ENCODE measurements at places on chromosomes 4 and X.

GRCh38 chrX:56805399-56805798 lies 76.4 kb downstream of the NBDY start:
- no peak for DNase-seq

DNA sequence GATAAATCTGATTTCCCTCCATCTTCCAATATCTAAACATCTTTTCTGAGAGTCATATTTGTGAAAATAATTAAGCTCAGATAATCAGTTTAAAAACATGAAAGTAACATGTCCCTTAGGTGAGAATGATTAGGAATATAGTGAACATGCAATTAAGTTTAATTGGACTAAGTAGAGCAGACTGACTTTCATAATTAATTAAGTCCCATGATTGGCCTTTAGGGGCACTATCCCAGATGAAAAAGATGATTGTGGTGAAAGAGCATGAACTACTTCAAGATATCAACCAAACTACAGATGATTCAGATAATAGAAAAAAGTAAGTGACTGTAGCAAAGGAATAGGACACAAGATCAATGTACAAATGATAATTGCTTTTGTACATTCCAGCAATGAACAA lies 758.8 kb downstream of the STIM2 start:
- no peak for DNase-seq

- no peak for DNase-seq
These were observed 15.6 kb downstream of the LAMTOR3 start for GRCh38 chr4:99878604-99879003.

GRCh38 chr4:98113012-98113411 lies 30.3 kb downstream of the STPG2 start:
- DNase-seq = no peak

- DNase-seq = no peak
These were observed 54.5 kb downstream of the CAMK2D start for GRCh38 chr4:113707048-113707447.

DNA sequence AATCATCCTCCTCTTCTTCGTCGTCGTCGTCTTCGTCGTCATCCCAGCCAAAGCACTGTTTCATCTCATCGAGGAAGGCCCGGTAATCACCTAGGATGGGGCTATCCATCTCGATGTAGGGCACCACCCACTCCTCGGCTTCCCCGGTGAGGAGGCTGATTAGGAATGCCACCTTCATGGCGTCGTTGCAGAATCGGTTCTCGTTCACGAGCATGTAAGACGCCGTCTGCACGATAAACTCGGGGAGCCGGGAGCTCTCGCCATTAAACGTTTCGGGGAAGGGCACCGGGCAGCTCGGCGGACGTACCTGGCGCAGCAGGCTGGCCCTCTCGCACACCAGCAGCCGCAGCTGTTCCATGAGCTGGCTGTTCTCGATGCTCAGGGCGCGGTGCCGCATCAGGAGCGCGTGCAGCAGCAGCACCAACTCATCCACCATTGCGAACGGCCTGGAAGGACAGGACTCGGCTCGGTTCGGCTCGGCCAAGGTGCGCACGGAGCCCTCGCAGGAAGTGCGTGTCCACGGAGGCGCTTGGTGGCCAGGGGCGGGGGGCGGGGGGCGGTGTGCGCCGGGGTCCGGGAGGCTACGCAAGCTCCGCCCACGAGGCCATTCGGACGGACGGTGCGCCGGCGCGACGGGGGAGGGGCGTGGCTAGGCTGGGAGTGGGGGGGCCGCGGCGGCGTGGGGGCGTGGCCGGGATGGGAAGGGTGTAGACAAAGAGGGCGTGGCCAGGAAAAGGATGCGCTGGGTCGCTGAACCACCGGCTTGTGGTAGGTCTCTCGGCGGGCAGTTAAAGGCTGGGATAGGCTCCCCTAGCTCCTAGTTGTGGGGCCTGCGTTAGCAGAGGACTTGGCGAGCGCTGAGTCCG lies at the start of gene LDOC1:
Gene LDOC1, minus strand, starts transcription at position 544 of the 866 bp plus-strand sequence. Its CDS starts 108 bp downstream, at position 436.
- DNase-seq = peak; percentile 65

DNA sequence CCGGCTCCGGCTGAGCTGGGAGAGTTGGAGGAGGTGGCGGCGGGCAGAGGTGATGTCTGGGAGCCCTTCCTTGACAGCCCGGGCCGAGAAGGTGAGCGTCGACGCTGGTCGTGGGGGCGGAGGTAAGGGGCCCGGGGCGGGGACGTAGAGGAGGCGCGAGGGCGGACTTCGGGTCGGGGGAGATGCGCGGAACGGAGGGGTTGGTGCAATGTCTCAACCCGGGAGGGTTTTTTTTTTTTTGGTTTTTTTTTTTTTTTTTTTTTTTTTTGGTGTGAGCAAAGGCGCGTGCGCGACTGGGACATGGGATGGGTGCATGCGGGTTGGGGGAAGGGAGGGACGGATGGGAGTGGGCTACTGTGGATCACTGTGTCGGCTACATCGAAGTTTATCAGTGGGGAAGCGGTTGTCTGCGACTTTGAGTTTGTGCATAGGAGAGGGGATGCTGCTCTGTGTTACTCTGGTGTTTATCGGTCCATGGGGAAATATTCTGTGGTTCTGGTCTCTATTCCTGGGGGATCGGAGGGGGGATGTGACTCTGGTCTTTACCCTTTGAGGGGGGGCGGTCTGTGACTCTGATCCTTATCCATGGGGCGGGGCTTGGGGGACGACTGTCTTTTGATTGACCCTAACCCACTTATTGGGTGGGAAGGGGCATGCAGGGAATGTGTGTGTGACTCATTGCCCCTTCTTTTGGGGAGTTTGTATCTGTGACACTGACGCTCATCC lies 537 bp downstream of the RBM10 start:
- no peak for DNase-seq

DNA sequence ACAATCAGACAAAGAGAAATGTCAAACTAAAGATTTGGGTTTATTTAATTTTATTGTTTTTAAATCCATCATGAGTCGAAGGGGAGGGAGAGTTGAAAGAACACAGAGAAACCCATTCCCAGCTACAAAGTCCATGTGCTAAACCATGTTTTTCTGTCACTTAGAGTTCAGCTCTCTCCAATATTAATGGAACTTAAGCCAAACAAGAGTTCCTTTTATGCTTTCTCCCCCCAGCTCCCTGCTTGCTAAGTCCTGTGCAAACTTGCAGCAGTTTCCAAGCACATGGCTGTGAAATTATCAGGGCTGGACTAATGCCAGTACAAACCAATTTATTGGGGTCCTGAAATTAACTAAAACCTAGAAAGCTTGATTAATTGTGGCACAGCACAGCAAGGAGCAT lies 9.7 kb upstream of the CHRDL1 start:
- DNase-seq = no peak

DNA sequence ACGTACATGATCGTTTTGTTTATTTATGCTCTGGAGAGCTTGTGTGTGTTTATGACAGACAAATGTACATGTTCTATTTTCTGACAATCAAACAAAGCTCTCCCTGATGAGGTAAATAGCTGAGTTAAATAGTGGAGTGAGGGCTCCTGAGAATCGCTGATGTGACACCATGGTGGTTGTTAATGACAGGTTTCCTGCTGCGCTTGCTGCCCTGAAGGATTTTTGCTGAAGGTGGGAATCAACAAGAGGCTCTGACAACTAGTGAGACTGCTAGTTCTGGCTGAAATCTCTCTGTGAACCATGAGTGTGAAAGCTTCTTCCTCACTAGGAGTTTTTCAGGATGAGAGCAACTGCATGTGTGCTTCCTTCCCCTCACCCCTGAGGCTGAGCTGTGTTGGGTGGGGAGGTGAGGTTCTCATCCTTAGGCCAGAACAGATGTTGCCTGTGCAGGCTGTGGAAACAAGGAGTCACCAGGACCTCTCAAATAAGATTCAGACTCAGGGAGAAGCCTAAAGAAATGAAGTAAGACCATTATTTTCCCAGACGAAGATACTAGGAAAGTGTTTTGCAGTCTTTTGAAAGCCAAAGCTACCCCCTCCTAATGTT lies 173.4 kb upstream of the JADE1 start:
- no peak for DNase-seq
